ENCODE measurements at places on chromosomes 4 and X.

- no peaks in the 10 kb centered on the region for H3K4me1 ChIP-seq
- H3K36me3 ChIP-seq: no peaks in the 10 kb centered on the region
- H3K27ac ChIP-seq: no peak overlapping the region
- H3K27me3 ChIP-seq: no peaks in the 10 kb centered on the region
These were observed 8.6 kb downstream of the MAGEA4 start for GRCh38 chrX:151921292-151921691.

- no peak for DNase-seq
- no peaks in the 10 kb centered on the region for H3K36me3 ChIP-seq
- H3K27me3 ChIP-seq: no peaks in the 10 kb centered on the region
- no peaks in the 10 kb centered on the region for H3K4me1 ChIP-seq
These were observed 11.3 kb downstream of the EVC start for GRCh38 chr4:5722328-5722727.

- no peak for DNase-seq
- no peak overlapping the region for H3K27ac ChIP-seq
- H3K4me3 ChIP-seq: no peak overlapping the region
These were observed 24.7 kb upstream of the PRPS1 start for GRCh38 chrX:107603429-107604159.

GRCh38 chrX:27915617-27916016 is 65.6 kb downstream of the DCAF8L1 start:
- no peaks in the 10 kb centered on the region for H3K27me3 ChIP-seq
- H3K27ac ChIP-seq: no peak overlapping the region
- H3K36me3 ChIP-seq: no peaks in the 10 kb centered on the region
- H3K4me1 ChIP-seq: no peaks in the 10 kb centered on the region
- H3K4me3 ChIP-seq: no peak overlapping the region

DNA sequence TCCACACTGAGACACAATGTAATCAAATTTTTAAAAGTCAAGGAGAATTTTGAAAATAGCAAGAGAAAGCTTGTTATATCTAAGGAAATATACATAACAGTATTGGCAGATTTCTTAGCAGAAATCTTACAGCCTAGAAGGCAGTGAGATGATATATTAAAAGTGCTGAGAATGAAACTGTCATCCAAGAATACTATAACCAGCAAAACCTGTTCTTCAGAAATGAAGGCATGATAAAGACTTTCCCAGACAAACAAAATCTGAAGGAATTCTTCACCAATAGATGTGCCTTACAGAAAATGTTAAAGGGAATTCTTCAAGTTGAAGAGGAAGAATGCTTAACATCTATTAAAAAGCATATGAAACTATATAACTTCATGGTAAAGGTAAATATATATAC is 73.6 kb downstream of the CPEB2 start:
- H3K4me1 ChIP-seq: no peaks in the 10 kb centered on the region
- H3K36me3 ChIP-seq: no peaks in the 10 kb centered on the region
- H3K27ac ChIP-seq: no peak overlapping the region
- DNase-seq: no peak

DNA sequence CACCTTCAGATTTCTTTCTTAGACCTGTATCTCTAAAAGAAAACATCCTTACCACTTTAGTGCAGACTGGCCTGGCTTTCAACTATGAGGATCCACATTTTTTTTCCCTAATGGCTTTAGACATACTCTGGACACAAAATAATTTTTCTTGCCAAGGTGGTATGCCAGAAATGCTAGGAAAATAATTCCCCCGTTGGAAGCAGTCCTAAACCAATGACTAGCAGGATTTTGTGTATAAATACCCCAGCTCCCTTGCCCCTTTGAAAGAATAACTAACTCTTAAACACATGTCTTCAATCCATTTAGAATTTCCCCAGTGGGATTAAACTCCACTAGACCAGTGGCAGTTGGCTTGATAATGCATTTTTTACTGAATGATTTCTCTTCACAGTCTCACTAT is 500.5 kb upstream of the FTHL17 start:
- DNase-seq: no peak
- no peaks in the 10 kb centered on the region for H3K36me3 ChIP-seq
- no peaks in the 10 kb centered on the region for H3K27me3 ChIP-seq
- no peak overlapping the region for H3K27ac ChIP-seq
- no peak overlapping the region for H3K4me3 ChIP-seq

Data from colonic mucosa (tissue), 4 donors.